Activated CD8-positive, alpha-beta T cell treated with anti-CD3 and anti-CD28 coated beads for 36 hours (primary cell): ENCODE measurements at places on chromosomes 12 and 14. TPM values are rescaled to one million over a fixed set of nuclear protein-coding genes. Genes with fewer than 3 reads are reported as not detected.
A peak's percentile ranks its signal among the peaks of the same experiment; 100 is the strongest.

Gene EML5
- 3.8 TPM for total RNA-seq

Gene KLRF1
- total RNA-seq = not detected

Gene DPPA3
- not detected for total RNA-seq

- no peak overlapping the region for H3K27ac ChIP-seq
- H3K4me1 ChIP-seq = peaks cover 2% of the 10 kb centered on the region
- H3K4me3 ChIP-seq = no peak overlapping the region
- peaks cover 3% of the 10 kb centered on the region for H3K36me3 ChIP-seq
- no peaks in the 10 kb centered on the region for H3K27me3 ChIP-seq
Observed at GRCh38 chr14:98692832-98693231, 579.2 kb downstream of the BCL11B start.

- no peaks in the 10 kb centered on the region for H3K36me3 ChIP-seq
- no peak for DNase-seq
- H3K4me1 ChIP-seq = no peaks in the 10 kb centered on the region
- H3K27me3 ChIP-seq = no peaks in the 10 kb centered on the region
- no peak overlapping the region for H3K27ac ChIP-seq
Observed at GRCh38 chr12:105281694-105282049, 45.7 kb upstream of the APPL2 start.

DNA sequence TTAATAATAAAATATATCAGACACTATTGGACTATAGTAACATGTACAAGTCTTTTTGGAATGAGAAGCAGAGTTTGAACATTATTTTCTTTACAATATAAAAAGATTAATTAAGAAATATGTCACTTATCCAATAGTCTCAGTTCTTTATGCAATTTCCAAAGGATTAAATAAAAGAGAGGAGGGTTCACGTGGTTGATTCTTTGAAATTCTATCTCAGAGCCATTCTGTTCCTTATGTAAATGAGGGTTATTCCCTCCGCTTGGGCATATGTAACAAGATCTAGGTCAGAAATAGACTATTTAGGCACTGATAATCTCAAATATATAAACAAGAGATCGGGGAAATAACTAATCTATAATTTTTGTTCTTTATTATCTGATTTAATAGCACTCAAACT lies 2.1 kb upstream of the TUBA1A start:
- H3K27me3 ChIP-seq = no peaks in the 10 kb centered on the region
- peaks cover 3% of the 10 kb centered on the region for H3K36me3 ChIP-seq
- H3K27ac ChIP-seq = no peak overlapping the region
- H3K4me3 ChIP-seq = no peak overlapping the region

DNA sequence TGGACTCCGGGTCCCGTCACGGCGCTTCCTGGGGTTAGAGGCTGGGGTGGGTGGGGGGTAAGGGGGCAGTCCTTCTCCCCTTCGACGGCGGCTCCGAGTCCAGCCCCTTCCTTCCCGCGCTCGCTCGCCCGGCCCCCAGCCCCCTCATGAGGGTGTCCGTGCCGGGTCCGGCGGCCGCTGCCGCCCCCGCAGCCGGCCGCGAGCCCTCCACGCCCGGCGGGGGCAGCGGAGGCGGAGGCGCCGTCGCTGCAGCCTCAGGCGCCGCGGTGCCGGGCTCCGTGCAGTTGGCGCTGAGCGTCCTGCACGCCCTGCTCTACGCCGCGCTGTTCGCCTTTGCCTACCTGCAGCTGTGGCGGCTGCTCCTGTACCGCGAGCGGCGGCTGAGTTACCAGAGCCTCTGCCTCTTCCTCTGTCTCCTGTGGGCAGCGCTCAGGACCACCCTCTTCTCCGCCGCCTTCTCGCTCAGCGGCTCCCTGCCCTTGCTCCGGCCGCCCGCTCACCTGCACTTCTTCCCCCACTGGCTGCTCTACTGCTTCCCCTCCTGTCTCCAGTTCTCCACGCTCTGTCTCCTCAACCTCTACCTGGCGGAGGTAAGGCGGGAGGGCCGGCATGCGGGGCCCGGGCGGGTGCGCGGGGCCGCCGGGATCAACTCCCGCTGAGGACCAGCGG lies 500 bp downstream of the GPR137C start:
- peak overlapping the region; percentile 49 for H3K27ac ChIP-seq
- H3K4me3 ChIP-seq = peak overlapping the region; percentile 84
- H3K4me1 ChIP-seq = peaks cover 14% of the 10 kb centered on the region
- DNase-seq = peak; percentile 57
- peaks cover 10% of the 10 kb centered on the region for H3K27me3 ChIP-seq

DNA sequence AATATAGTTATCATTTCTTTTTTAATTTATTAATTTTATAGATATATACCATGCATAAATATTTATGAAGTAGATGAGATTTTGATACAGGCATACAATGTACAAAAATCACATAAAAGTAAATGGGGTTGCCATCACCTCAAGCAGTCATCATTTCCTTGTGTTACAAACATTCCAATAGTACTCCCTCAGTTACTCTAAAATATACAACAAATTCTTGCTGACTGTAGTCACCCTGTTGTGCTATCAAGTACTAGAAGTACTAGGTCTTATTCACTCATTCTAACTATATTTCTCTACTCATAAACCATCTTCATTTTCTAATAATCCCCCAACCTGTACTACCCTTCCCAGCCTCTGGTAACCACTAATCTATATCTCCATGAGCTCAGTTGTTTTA lies 432.6 kb upstream of the SYT1 start:
- H3K4me3 ChIP-seq = no peak overlapping the region
- H3K4me1 ChIP-seq = no peaks in the 10 kb centered on the region
- no peaks in the 10 kb centered on the region for H3K27me3 ChIP-seq
- no peak overlapping the region for H3K27ac ChIP-seq
- no peaks in the 10 kb centered on the region for H3K36me3 ChIP-seq
- DNase-seq = no peak

GRCh38 chr12:100215209-100215608 lies 14.6 kb downstream of the ACTR6 start:
- no peak overlapping the region for H3K4me3 ChIP-seq
- H3K27me3 ChIP-seq = no peaks in the 10 kb centered on the region
- no peak overlapping the region for H3K27ac ChIP-seq
- no peaks in the 10 kb centered on the region for H3K4me1 ChIP-seq
- peaks cover 10% of the 10 kb centered on the region for H3K36me3 ChIP-seq
- DNase-seq = no peak
